Retinal pigment epithelial cell (primary cell): ENCODE measurements at places on chromosomes 4 and X.

DNA sequence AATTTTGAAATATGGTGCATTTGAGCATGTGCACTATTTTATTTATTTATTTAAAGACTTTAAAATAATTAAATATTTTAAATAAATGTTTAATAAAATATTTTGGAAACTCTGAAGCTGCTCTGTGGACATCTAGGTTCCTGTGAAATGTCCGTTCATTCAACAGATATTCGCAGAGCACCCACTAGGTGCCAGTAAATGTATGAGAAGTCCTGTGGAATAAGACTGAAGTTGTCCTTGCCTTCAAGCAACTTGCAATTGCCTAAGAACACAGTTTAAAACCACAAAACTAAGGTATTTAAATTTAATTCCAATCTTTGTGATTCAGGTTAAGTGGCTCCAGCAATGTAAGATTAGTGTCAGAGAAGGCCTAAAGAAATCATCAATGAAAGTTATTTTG, 306.7 kb downstream of the GBA3 start:
- no peak for DNase-seq

DNA sequence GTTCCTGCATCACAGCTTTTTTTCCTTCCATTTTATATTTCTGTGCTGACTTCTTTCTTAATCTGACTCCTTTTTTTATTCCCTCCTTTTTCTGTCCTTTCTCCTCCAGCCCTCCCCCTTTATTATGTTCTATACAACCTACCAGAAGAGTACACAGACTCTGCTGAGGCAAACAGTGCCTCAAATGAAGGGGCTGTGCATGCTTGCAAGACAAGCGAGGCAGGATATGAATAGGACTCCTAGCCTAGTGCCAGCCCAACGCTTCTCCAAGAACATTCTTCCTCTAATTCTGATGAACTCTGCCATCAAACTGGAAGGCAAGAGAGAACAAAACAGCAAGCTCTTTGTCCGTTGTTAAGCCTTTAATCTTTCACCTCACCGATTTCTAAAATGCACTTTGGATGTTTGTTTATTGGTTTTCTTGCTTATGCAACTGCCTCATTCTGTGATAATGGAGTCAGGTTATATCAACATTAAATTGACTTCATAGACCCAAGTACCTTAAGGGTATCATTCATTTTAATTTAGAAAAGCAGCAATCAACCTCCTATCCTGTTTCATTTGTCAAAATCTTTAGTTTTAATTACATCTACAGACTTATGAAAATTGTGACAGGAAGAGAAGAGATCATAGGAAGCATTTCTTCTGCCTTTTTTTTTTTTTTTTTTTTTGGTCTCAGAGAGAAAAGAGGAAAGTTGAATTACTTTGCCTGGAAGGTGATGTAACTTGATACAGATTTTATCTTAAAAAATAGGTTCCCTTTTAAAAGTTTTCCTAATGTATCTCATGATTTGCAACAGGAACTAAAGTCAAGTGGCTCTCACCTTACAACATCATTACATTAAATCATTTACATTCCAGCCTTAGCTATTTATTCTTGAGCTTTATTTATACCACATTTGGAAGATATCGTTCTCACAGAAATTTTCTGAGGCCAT, 284.7 kb upstream of the FTHL17 start:
- DNase-seq = peak; percentile 43

- no peak for DNase-seq
These were observed 59.0 kb downstream of the WWC2 start for GRCh38 chr4:183158062-183158461.

DNA sequence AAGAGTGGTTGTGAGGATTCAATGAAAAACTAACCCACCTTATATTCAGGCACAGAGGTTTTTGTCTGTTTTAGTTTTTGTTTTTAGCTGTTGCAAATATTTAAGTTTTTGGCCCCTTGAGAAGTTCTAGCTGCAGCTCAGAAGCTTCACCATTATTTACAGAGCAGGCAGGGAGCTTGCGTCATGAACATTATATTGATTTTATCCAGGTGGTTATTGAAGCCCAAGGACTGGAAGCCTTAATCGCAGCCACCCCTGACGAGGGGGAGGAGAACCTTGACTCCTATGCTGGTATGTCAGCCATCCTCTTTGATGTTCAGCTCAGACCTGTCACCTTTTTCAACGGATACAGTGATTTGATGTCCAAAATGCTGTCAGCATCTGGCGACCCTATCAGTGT, 38.1 kb downstream of the MTTP start:
- DNase-seq = no peak

- DNase-seq = no peak
These were observed 129.6 kb downstream of the DHRSX start for GRCh38 chrX:2371026-2371711.

DNA sequence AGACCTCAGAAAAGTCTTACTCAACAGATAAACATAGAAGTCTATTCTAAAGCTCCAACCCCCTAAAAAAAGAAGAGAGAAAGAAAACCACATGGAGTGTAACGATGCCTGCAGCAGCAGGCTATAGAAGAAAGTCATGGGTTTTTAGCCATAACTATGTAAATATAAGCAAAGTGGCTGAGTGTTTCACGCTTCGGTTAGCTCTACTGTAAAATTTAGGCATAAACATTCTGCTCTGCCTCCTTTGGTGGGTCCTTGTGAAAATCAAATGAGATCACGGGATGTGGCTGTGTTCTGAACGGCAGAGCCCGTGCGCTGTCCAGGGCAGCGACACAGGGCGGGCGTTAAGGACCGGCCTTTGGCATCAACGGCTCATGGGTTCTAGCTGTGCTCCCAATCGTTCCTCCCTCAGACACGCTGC, 78.4 kb downstream of the IRF2 start:
- DNase-seq = no peak

DNA sequence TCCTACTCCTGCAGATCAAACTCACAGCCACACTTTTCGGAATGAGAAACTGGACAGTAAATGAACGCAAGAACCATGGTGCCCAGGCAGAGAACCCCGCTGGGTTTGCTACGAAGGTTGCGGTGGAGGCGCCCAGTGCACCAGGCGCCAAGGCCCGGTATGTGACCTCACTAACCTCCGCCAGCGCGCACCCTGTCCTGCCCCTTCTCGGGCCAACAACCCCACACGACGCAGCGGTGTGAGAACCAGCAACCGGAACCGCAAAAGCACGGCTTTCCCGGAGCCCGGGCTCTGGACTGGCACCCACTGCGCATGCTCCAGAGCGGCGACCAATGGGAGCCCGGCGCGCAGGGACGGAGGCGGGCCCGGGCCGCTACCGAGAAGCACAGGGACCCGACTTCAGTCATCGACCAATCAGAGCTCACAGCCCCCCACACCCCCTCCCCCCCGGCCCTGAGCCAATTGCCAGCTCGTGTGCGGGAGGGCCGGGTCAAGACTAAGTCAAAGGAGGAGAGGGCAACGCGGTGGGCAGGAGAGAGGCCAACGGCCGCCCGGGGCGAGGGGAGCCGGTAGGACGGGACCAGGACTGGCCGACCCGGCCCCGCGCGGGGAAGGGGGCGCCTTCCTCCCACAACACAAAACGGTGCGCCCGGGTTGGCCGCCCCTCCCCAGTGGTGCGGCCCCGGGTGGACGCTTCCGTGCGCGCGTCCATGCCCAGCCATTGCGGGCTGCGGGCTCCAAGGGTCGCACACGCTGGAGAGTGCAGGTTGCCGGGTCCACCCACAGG, 7.3 kb upstream of the WAS start:
- peak; percentile 43 for DNase-seq

DNA sequence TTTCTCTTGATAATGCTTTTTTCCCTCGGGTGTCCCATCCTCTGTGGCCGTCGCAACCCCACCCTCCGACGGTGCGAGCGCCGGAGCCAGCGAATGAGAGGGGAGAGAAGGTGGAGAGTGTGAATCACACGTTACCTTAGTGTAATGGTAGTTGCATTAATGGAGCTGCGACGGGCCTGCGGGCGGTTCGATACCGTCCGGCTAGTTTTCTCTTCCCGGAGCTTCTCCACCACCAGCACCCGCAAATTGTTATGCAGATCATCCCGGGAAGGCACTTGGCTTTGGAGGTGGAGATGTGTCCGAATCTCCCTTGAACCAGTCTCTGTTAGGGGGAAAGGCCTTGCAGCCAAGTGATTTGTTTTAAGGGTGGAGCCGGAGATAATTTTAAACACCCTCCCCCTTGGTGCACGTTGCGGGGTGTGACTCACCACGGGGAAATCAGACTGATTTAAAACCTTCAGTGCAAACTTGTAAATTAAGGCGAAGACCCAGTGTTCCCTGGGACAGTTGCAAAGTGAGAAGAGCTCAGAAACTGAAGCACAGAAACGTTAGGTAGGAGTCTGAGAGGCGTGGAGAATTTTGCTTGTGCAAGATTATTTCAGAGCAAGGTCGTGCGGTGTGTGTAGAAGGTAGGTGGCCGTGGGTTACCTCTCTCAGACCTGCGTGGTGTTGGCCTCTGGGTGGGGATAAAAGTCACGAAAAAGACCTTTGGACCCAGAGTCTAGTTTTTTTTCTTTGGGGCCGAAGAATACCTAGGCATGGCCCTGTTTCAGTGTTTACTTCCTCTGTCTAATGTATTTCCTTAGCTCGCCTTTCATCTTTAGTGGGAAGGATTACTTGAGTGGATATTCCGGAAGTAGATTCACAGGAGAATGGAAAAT, 1.3 kb downstream of the AFF1 start:
- DNase-seq = no peak

DNA sequence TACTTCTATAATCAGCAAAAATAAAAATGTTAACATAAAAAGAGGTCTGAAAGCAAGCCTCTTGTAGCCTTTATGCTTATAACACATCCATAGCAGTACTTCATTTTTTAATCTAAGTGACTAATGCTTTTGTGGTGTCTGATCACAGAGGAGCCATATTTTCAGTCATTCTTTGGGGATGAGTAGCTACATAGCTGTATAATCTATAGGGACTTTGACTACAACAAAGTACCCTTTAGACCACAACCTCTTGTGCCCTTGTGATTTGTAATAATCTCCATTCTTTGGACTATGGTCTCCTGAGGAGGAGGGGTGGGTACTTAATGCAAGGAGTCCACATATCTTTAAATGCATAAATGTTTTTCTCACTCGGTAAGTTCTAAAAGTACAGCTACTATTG, 9.6 kb downstream of the DRP2 start:
- DNase-seq = peak; percentile 5

DNA sequence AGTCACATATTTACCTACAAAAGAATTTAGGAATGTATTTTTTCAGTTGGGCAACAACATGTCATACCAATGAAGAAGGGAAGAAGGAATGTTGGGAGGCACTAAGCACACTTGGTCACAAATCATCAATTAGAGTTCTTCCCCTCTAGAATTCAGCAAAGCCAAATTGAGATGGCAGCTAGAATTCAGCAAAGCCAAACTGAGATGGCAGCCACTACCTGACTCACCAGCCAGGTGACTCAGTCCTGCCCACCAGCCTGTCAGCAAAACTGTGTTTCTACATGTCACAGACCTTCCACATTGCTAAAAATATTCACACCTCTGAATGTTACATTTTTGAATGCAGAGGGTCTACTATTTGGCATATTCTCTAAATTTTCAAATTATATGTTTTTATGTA, 63.2 kb upstream of the NOCT start:
- peak; percentile 12 for DNase-seq

GRCh38 chr4:25253071-25253445, 19.2 kb downstream of the PI4K2B start:
- peak; percentile 21 for DNase-seq

DNA sequence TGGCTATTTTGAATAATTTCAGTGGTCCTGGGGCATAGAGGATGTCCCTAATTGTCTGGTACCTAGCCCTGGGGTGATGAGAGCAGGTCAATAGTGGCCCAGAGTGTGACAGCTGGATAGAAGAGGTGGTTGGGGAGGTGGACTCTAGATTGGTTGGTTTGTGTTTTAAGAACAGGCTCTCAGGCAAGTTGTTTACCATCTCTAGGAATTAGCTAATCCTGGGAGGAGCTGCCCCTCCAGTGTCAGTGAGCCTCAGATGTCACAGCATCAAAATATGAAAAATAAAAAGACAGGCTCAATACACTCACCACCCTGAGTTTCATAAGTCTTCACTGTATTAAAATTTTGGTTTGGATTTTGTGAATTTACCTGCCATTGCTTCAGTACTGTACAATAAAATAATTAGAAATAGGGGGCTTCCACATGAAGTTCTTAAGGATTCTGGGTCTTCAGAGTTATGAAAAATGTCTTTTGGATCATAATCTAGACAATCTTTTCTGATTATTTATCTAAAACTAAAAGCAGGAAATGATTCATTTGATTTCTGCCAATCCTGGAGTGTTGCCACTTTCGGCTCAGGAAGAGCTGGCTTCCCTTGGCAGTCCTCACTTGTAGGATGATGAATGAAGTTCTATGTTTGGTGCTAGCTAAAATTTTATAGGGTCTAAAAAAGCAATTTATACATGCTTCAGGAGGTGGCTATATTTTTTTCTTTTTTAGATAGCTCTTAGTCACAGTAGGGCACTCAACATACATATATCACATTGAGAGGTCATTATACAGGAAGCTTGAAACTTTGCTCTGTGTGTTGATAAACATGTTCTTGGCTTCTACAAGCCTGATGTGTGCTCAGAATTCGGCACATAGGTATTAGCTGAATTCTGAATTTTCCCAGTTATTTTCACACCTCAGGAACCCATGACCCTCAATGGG, 395.1 kb downstream of the RAB28 start:
- no peak for DNase-seq

DNA sequence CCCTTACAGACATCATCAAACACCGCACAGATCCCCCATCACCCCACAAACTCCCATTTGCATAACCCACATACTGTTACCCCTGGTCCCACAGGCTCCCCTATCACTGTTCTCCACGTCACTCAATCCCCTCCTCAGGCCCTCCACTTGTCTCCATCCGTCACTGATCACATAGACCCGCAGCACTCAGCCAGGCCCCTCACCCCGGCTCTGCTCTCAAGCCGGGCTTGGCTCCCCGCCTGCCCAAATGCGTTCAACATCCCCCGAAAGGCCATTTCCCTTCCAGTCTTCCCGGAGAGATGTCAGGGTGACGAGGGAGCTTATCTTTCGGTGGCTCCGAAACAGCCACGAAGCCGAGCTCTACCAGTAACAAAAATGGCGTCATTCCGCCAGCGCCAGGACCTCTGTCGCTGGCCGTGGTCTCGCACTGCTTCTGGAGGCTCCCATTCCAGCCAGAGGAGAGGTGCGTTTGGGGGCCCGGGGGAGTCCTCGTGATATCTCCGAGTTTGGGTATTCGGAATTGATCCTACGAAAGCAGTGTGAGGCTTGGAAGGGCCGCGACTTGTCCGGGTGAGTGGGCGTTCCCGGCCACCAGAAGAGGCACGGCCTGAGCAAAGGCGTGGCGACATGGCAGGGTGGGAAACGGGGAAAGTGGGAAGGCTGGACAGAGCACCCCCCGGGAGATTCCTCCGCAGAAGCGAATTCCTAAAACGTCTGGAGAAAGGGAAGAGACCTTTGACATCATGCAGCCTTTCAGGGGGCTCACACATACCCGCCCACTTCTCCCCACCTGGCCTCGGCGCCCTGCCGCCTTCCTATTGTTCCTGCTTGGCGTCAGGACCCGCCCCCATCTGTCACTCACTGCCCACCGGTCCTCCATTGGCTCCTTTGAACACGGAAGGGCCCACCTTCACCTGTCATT, at the start of gene ZNF630:
TSS of gene ZNF630 (minus strand) at position 577 of the 922 bp plus-strand sequence. CDS start 4,754 bp downstream, outside the sequence.
- DNase-seq = peak; percentile 36

- DNase-seq = no peak
These were observed 274.9 kb upstream of the LDB2 start for GRCh38 chr4:17173300-17173699.

- DNase-seq = no peak
These were observed 10.5 kb downstream of the IRF2 start for GRCh38 chr4:184463856-184464255.

- DNase-seq = no peak
These were observed 43.5 kb downstream of the LHFPL1 start for GRCh38 chrX:112636288-112636687.
